ENCODE measurements at places on chromosomes 1 and 21.

- DNase-seq = no peak
- H3K4me1 ChIP-seq = peaks cover 2% of the 10 kb centered on the region
- no peak overlapping the region for H3K27ac ChIP-seq
- H3K4me3 ChIP-seq = no peak overlapping the region
- no peaks in the 10 kb centered on the region for H3K36me3 ChIP-seq
These were observed 13.4 kb downstream of the CATSPER4 start for GRCh38 chr1:26203642-26204318.

GRCh38 chr21:35234725-35235124 lies 185.6 kb upstream of the RUNX1 start:
- DNase-seq = no peak
- H3K36me3 ChIP-seq = peaks cover 11% of the 10 kb centered on the region
- H3K27me3 ChIP-seq = peaks cover 11% of the 10 kb centered on the region
- peaks cover 13% of the 10 kb centered on the region for H3K4me1 ChIP-seq

DNA sequence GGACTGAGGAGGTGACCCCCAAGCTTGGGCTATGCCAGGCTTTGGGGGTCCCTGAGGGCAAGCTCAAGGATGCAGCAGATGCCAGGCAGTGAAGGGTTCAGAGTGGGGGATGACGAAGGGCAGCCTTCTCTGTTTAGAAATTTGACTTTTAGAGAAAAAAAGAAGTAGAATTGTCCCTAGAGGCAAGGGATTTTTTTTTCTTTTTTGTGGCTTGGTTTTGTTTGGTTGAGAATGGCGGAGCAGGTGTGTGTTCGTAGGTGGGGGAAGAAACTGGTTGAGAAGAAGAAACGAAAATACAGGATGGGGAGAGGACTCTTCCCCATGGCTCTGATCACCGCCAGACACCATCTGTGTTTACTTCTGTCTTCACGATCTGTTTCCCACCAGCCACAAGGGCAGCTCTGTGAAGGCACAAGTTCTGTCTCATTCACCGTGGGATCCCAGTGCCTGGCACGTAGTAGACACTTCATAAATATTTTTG lies 8.2 kb downstream of the PLA2G5 start:
- peak overlapping the region; percentile 88 for H3K27ac ChIP-seq
- H3K36me3 ChIP-seq = peaks cover 1% of the 10 kb centered on the region
- peak overlapping the region; percentile 48 for H3K4me3 ChIP-seq
- DNase-seq = peak; percentile 32

DNA sequence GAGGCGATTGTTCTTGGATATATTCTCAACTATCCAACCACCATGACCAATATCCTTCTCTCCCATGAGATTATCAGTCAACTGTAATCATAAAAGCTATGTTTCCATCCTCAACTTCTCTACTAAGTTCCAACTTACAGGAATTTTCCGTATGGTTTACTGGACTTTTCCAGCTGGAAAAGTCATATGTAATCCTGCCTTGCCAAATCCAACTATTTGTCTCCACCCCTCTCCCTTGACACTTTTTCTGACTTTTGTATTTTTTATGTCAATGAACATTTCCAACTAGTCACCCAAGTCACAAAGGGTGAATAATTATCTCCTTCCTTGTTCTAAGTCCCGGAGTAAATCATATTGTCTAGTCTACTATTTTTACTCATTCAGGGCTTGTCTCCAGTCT lies 293.1 kb downstream of the USP25 start:
- no peak overlapping the region for H3K27ac ChIP-seq
- H3K36me3 ChIP-seq = no peaks in the 10 kb centered on the region

DNA sequence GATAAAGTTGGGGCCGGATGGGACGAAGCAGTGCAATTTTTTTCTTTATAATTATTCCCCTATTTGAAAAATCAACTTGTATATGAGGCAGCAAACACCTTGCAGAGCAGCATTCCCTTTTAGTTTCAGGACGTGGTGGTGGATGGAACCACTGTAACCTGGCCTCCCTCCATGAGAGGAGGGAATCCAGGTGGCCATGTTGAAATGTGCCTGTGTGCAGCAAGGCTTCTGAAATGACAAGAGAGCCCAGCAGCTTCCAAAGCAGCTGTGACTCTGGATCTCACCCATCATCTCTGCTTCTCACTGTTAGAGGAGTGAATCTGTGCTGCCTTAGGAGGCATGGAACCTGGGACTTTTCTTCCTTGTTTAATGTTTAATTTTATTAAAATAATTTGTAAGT lies 42.3 kb downstream of the NFIA start:
- no peak overlapping the region for H3K4me3 ChIP-seq
- no peaks in the 10 kb centered on the region for H3K36me3 ChIP-seq
- DNase-seq = no peak
- peaks cover 6% of the 10 kb centered on the region for H3K27me3 ChIP-seq

GRCh38 chr1:200780545-200781369 lies 42.1 kb downstream of the CAMSAP2 start:
- peak overlapping the region; percentile 48 for H3K4me3 ChIP-seq
- DNase-seq = no peak
- H3K27ac ChIP-seq = peak overlapping the region; percentile 74
- peaks cover 5% of the 10 kb centered on the region for H3K36me3 ChIP-seq
- H3K27me3 ChIP-seq = no peaks in the 10 kb centered on the region

DNA sequence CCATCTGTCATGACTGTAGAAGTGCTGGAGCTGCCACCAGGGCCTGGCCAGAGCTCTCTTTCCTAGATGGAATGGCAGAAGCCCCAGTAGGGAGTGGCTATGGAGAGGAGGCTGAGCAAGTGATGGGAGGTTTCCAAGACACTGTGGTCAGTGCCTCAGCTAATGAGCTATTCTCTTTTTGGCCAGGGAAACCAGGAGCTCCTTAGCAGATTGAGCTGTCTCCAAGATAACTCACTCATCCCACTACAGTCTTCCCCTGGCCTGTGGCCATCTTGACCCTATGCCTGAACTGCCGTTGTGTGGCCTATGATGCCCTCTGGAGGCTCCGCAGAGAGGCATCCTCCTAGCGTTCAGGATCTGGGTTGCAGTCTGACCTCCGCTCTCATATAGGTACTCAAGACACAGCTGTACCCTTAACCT lies 60.5 kb downstream of the ERI3 start:
- no peaks in the 10 kb centered on the region for H3K27me3 ChIP-seq
- no peak for DNase-seq
- H3K27ac ChIP-seq = no peak overlapping the region
- no peak overlapping the region for H3K4me3 ChIP-seq
- H3K4me1 ChIP-seq = no peaks in the 10 kb centered on the region

DNA sequence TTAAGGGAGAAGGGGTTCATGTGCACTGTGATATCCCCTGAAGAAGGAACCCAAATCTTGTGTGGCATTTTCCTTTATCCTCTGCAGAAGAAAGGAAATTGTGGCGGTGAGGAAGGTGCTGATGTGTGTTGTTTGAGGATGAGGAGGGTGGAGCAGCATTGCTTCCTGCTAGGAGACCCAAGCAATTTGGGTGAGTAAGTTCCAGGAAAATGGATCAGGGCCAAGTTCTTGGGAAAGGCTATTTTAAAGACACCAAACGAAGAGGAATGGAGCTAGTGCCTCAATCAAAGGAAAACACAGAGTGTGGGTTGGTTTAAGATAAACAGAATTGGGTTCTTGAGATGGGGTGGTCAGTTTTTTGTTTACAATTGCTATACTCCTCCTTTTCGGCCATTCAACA lies 86.7 kb upstream of the MARK1 start:
- H3K27me3 ChIP-seq = peaks cover 9% of the 10 kb centered on the region
- DNase-seq = no peak
- H3K4me1 ChIP-seq = no peaks in the 10 kb centered on the region
- H3K4me3 ChIP-seq = no peak overlapping the region
- peaks cover 2% of the 10 kb centered on the region for H3K36me3 ChIP-seq

DNA sequence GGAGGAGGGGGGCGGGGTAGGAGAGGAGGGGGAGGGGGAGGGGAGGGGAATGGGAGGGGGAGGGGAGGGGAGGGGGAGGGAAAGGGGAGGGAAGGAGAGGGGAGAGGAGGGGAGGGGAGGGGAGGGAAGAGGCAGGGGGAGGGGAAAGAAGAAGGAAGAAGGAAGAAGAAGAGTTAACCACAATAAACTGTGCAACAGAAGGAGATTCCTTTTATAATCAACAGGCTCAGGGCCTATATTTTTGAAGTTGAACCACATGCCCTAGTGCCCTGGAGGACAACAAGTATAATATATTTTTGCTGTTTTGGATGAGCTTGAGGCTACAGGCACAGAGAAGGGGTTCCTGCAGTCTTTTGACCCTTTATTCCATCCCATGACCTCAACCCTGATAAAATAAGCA lies 228.2 kb upstream of the IRF2BP2 start:
- no peak overlapping the region for H3K4me3 ChIP-seq
- H3K27ac ChIP-seq = peak overlapping the region; percentile 62
- peaks cover 17% of the 10 kb centered on the region for H3K4me1 ChIP-seq
- no peaks in the 10 kb centered on the region for H3K27me3 ChIP-seq
- H3K36me3 ChIP-seq = no peaks in the 10 kb centered on the region

GRCh38 chr1:206955476-206956451 lies 9.5 kb upstream of the PIGR start:
- no peaks in the 10 kb centered on the region for H3K36me3 ChIP-seq
- peaks cover 16% of the 10 kb centered on the region for H3K4me1 ChIP-seq
- DNase-seq = no peak
- H3K4me3 ChIP-seq = no peak overlapping the region
- H3K27me3 ChIP-seq = peaks cover 2% of the 10 kb centered on the region

DNA sequence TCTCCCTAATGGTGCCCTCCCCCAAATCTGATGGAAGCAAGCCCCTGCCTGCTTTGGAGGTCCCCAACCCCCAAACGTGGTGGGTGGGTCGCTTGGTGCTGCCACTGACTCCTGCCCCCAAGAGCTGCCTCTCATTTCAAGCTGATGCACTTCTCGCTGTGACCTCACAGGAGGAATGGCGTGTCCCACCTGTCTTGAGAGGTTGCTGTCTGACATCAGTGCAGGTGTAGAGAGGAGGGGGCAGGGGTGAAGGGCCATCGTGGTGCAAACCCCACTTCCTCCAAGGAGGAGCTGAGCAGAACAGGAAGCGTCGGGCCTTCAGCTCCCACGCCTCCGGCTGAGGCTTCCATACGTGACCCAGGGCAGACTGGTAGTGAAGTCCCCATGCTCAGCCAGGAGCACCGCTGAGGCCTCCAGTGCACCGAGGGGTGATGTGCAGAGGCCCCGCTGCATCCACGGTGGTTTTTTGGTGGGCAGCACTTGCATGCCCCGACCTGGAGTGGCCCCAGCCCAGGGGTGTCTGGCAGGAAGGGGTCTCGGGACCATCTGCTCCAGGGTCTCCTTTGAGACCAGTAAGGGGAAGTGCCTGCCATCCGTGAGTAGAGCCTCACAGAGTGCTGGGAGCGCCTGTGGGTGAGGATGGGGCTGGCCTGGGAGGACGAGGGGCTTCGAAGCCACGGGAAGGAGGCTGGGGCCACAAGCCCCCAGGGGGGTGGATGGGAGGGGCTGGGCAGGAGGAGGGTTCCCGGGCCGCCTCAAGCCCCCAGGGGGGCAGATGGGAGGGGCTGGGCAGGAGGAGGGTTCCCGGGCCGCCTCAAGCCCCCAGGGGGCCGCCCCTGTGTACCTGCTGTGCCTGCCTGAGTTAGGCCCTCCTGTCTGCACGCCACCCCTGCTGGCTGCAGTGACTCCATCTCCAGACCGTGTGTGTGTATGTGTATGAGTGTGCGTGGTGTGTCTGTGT lies 39.8 kb downstream of the WDR4 start:
- H3K4me1 ChIP-seq = peaks cover 2% of the 10 kb centered on the region
- DNase-seq = no peak
- peaks cover 10% of the 10 kb centered on the region for H3K36me3 ChIP-seq
- no peak overlapping the region for H3K27ac ChIP-seq

DNA sequence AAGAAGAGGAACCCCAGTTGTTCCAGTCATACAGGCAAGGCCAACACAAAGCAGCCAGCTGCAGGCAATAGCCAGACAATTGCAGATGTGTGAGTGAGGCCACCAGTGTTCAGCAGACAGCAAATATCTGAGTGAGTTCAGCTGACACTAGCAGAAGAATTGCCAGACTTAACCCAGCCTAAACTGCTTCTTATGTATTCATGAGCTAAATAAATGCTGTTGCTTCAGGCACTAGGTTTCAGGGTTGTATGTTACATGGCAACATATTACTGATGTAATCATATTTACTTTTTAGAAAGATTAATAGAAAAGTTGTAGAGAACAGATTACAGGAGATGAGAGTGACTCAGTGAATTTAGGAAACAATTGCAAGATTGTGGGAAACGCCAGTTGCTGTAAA lies 129.8 kb upstream of the CHODL start:
- H3K36me3 ChIP-seq = no peaks in the 10 kb centered on the region
- no peaks in the 10 kb centered on the region for H3K4me1 ChIP-seq
- H3K27me3 ChIP-seq = no peaks in the 10 kb centered on the region
- H3K27ac ChIP-seq = no peak overlapping the region

GRCh38 chr1:198490224-198490623 lies 50.3 kb downstream of the ATP6V1G3 start:
- no peak for DNase-seq
- H3K36me3 ChIP-seq = no peaks in the 10 kb centered on the region
- H3K4me3 ChIP-seq = no peak overlapping the region
- H3K27ac ChIP-seq = no peak overlapping the region
- H3K27me3 ChIP-seq = no peaks in the 10 kb centered on the region

GRCh38 chr21:42338729-42339715 lies 11.8 kb downstream of the TFF2 start:
- peaks cover 7% of the 10 kb centered on the region for H3K4me1 ChIP-seq
- peak overlapping the region; percentile 62 for H3K27ac ChIP-seq
- H3K27me3 ChIP-seq = peaks cover 8% of the 10 kb centered on the region
- H3K36me3 ChIP-seq = no peaks in the 10 kb centered on the region

DNA sequence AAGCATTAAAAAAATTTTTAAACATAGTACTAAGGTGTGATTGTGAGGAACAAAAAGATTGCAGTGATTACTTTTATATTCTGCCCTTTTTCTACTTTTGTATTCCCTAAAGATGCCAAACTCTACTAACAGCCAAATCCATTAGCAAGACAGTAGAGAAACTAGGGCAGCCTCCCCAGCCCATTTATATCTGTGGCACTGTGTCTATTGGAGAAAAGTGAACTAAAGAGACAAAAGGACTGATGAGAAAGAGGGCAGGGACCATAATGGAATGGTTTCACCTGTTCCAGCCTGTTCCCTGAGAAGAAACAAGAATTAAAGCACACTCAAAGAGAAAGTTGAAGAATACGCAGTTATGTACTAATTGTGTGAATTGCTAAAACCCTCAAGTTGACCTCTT lies 56.6 kb downstream of the ATG4C start:
- no peaks in the 10 kb centered on the region for H3K27me3 ChIP-seq
- peaks cover 6% of the 10 kb centered on the region for H3K36me3 ChIP-seq
- peak overlapping the region; percentile 38 for H3K27ac ChIP-seq
- no peak for DNase-seq
- H3K4me1 ChIP-seq = peaks cover 2% of the 10 kb centered on the region
- H3K4me3 ChIP-seq = no peak overlapping the region

DNA sequence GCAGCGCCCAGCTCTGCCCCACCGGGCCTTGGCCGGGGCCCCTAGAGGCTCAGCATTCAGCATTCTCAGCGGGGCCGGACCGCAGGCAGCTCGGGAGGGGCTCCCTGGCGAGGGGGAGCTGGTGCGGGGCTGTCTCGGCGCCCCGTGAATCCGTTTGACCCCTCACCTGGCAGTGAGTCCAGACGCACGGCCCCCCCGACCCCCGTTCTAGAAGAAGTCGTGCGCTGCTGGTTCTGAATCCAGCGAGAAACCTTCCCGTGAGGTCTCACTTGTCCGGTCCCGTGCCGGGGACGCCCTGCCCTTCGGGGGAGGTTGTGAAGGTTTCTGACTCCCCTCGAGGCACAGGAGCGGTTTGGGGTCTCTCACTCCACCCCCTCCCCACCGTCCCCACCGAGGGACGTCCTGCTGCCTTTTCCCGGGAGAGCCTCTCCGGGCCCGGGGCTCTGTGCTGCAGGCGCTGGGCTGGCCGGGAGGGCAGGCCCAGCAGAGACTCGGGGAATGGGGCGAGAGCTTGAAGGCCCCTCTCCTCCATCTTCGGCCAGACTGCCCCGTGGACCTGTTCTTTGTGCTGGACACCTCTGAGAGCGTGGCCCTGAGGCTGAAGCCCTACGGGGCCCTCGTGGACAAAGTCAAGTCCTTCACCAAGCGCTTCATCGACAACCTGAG lies 655 bp downstream of the COL6A1 start:
- H3K27me3 ChIP-seq = peaks cover 5% of the 10 kb centered on the region
- H3K4me3 ChIP-seq = peak overlapping the region; percentile 17
- no peaks in the 10 kb centered on the region for H3K36me3 ChIP-seq
